Neural progenitor cell (in vitro differentiated cells): ENCODE measurements at places on chromosomes 16 and 17. TPM values are rescaled to one million over a fixed set of nuclear protein-coding genes. Genes with fewer than 3 reads are reported as not detected.

DNA sequence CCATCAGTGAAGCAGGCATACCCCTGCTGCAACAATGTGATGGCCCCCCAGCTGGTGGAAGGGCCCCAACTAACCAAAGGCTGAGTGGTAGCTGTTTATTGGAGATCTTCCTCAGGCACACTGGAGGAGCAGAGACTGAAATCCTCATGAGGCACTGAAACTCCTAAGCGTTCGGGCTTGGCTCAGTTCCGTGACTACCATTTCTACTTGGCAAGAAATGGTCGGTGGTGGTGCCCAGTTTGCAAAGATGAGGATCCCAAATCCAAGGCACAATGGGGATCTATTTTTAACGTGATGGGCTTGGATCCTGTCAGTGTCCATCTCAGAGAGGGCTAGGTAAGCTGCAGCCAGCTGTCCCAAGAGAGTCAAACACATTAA is 82.8 kb downstream of the TNFRSF13B start:
- no peaks in the 10 kb centered on the region for H3K27me3 ChIP-seq
- H3K4me3 ChIP-seq = no peak overlapping the region
- H3K27ac ChIP-seq = no peak overlapping the region
- DNase-seq = no peak

RRAD gene
- total RNA-seq = 0.12 and 0.24 TPM in 2 replicates

DNA sequence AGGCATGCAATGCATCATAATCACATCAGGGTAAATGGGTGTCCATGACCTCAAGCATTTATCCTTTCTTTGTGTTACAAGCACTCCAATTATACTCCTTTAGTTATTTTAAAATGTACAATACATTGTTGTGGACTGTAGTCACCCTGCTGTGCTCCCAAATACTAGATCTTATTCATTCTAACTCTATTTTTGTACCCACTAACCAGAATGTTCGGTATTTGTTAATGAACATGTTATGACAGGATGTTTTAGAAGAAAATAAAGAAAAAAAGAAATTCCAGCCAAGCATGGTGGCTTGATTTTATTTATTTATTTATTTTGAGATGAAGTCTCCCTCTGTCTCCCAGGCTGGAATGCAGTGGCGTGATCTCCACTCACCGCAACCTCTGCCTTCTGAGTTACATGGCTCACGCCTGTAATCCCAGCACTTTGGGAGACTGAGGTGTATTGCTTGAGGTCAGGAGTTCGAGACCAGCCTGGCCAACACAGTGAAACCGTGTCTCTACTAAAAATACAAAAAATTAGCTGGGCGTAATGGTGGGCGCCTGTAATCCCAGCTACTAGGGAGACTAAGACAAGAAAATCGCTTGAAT is 1.8 kb upstream of the NDE1 start:
- H3K36me3 ChIP-seq = no peaks in the 10 kb centered on the region
- H3K27ac ChIP-seq = no peak overlapping the region
- no peak for DNase-seq
- H3K4me1 ChIP-seq = peaks cover 11% of the 10 kb centered on the region
- no peak overlapping the region for H3K4me3 ChIP-seq

- H3K4me3 ChIP-seq = no peak overlapping the region
- no peaks in the 10 kb centered on the region for H3K36me3 ChIP-seq
- peak; percentile 89 for DNase-seq
- no peak overlapping the region for H3K27ac ChIP-seq
These were observed 9.2 kb upstream of the CD300A start for GRCh38 chr17:74457146-74457819.

DNA sequence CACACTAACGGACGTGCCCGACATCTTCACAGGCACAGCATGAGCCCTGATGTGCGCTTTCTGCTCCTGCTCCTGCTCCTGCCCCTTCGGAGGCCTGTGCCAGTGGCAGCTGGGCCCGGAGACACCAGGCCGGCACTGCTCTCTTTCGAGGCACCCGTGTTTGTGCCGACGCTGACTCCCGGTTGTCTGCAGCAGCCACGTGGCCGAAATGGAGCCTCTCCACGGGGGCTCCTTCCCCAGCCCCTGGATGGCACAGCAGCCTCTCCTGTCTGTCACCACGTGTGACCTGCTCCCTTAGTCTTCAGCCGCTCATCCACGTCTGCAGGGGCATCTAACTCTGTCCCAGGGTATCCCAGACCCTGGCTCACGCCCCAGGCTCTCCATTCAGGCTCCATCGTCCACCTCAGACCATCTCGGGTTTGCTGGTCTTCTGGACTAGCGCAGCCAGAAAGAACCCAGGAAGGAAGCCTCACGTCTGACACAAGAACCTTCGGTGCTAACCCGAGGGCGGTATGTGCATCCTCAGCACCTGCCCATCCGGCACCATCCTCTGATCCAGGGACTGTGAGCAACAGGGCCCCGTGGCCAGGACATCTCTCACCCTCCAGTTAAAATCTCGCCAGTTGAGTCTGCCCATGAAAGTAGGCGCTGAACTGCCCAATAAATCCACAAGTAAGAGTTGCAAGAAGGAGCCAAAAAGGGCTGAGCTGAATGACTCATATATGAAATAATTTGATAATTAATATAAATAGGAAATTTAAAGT is 4.2 kb upstream of the RPH3AL start:
- DNase-seq = no peak
- H3K27me3 ChIP-seq = no peaks in the 10 kb centered on the region
- no peaks in the 10 kb centered on the region for H3K36me3 ChIP-seq
- no peak overlapping the region for H3K4me3 ChIP-seq

GRCh38 chr16:64180136-64180900 is 941.5 kb downstream of the CDH11 start:
- no peak overlapping the region for H3K4me3 ChIP-seq
- no peak overlapping the region for H3K27ac ChIP-seq
- no peaks in the 10 kb centered on the region for H3K4me1 ChIP-seq
- no peaks in the 10 kb centered on the region for H3K27me3 ChIP-seq
- H3K36me3 ChIP-seq = no peaks in the 10 kb centered on the region

GRCh38 chr16:77171745-77172635 is 19.0 kb upstream of the MON1B start:
- peaks cover 12% of the 10 kb centered on the region for H3K27me3 ChIP-seq
- H3K36me3 ChIP-seq = no peaks in the 10 kb centered on the region
- DNase-seq = peak; percentile 75
- no peak overlapping the region for H3K4me3 ChIP-seq
- H3K4me1 ChIP-seq = no peaks in the 10 kb centered on the region
- no peak overlapping the region for H3K27ac ChIP-seq

PERCC1 gene
- total RNA-seq = 1.1 TPM in 1 of 2 replicates, not detected in the other

OTOA gene
- 0.40 TPM in 1 of 2 replicates, not detected in the other for total RNA-seq

DNA sequence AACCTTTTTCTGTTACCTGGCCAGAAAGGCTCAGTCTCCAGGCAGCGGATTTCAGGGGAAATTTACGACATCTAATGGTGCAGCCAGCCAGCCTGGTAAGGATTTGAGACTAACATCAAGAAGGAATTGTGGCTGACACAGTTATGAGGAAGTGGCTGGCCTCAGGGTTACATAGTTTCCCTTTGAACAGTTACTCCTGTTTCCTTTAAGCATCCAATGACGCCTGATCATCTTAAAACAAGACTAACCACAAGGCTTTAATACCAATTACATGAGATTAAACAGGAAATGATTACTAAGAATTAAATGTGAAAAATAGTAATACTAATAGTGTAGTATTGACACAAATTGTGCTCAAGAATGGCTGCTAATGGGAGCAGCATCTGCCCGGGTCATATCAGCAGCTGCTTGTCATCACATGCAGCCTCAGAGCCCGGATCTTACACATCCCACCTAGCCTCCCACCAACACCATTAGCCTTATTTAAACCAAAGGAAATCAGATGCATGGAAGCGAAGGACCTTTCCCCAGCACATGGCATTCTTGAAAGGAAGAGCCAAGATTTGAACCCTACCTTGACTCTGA is 431.8 kb downstream of the PMP22 start:
- H3K27me3 ChIP-seq = no peaks in the 10 kb centered on the region
- H3K4me3 ChIP-seq = no peak overlapping the region
- peaks cover 10% of the 10 kb centered on the region for H3K4me1 ChIP-seq
- DNase-seq = no peak
- no peak overlapping the region for H3K27ac ChIP-seq

- H3K36me3 ChIP-seq = no peaks in the 10 kb centered on the region
- peaks cover 9% of the 10 kb centered on the region for H3K4me1 ChIP-seq
- no peak for DNase-seq
- no peak overlapping the region for H3K4me3 ChIP-seq
These were observed 10.4 kb downstream of the GALK1 start for GRCh38 chr17:75754378-75755204.

DNA sequence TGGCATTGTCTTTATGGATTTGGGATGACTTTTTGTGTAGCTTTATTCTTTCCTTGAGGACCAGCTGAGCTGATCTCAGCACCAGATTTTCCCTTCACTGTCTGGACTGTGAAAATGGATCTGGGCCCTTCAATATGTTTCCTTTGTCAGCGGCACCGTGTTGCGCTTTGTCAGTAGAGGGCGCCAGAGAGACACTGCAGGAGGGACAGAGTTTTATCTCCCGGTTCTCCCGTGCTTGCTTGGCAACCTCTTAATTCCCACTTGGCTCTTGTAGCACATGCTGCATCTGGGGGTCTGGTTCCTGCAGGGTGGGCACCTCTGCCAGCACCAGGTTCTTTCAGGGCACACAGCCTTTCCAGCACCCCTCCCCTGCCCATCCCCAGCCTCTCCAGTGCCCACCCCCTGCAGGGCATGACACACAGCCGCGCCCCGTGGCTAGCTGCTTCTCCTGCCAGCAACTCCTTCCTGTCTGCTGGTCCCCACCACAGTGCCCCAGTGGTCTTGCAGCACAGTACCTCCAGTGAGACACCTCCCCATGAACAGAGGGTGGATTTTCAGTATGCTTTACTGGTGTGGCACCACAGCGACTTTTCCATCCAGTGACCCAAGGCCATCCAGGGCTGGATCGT is 19.6 kb downstream of the OR1D5 start:
- H3K27ac ChIP-seq = no peak overlapping the region
- H3K4me1 ChIP-seq = no peaks in the 10 kb centered on the region
- no peak overlapping the region for H3K4me3 ChIP-seq

KRTAP9-2 gene
- total RNA-seq = not detected in 2 replicates

- H3K36me3 ChIP-seq = no peaks in the 10 kb centered on the region
- H3K27me3 ChIP-seq = peaks cover 23% of the 10 kb centered on the region
- no peak for DNase-seq
- H3K4me3 ChIP-seq = no peak overlapping the region
- H3K27ac ChIP-seq = no peak overlapping the region
These were observed 6.5 kb upstream of the COL1A1 start for GRCh38 chr17:50207792-50208567.

SPATA22 gene
- not detected in 2 replicates for total RNA-seq

DNA sequence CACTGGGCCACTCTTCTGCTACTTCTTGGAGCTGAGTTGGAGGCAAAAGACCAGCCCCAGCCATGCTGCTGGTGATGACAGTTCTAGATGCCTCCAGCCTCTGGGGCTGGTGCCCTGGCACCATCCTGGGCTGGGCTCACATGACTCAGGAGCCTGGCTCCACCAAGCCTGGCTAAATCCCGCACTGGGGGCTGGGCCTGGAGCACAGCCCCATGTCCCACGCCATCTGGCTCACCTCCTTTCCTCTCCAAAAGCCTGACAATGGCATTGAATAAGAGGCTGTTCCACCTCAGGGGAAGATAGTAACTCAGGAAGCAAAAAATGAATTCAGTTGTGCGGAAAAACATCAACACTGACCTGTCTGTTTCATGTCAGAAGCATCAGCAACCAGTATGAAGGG is 45.1 kb upstream of the MTSS2 start:
- H3K4me1 ChIP-seq = peaks cover 23% of the 10 kb centered on the region
- no peak overlapping the region for H3K27ac ChIP-seq
- H3K36me3 ChIP-seq = no peaks in the 10 kb centered on the region
- no peak overlapping the region for H3K4me3 ChIP-seq
- no peak for DNase-seq

- no peaks in the 10 kb centered on the region for H3K27me3 ChIP-seq
- DNase-seq = no peak
- H3K27ac ChIP-seq = no peak overlapping the region
- no peak overlapping the region for H3K4me3 ChIP-seq
- H3K4me1 ChIP-seq = peaks cover 14% of the 10 kb centered on the region
These were observed 132.8 kb downstream of the RBFOX3 start for GRCh38 chr17:79478051-79478461.

AKTIP gene
- 21.4 and 24.0 TPM in 2 replicates for total RNA-seq

- no peak overlapping the region for H3K4me3 ChIP-seq
- H3K4me1 ChIP-seq = peaks cover 52% of the 10 kb centered on the region
- no peak for DNase-seq
- H3K36me3 ChIP-seq = no peaks in the 10 kb centered on the region
- no peak overlapping the region for H3K27ac ChIP-seq
- no peaks in the 10 kb centered on the region for H3K27me3 ChIP-seq
These were observed 208.9 kb upstream of the CHMP6 start for GRCh38 chr17:80782536-80783427.
